ENCODE measurements at places on chromosomes 5 and 9.

DNA sequence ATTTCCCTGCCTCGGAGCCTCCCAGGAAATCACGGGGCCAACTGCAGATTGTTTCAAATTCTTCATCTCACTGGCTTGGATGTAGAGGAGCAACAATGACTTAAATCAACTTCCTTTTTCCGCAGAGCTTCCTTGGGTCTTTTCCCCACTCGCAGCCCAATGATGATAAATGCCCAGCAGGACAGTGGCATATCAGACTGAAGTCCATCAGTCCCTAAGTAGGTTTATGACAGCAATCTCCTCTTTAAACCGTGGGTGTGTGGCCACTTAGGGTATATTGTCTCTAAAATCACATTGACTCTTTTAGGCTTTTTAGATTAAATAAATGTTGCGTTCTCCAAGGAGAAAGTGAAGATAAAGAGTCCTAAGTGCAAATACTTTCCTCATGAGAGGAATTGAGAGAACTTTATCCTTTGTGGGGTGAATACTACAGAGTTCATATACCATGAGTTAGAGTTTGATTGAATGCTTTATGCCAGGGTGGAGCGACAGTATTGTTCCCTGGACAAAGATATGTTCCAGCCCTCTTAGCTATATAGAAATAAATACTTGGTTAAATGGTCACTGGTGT lies 59.1 kb downstream of the IQGAP2 start:
- DNase-seq: no peak

- no peak for DNase-seq
Measured at GRCh38 chr5:4089087-4089486, 493.5 kb downstream of the IRX1 start.

GRCh38 chr5:143435210-143435657 lies 31.7 kb upstream of the NR3C1 start:
- DNase-seq: peak; percentile 64

- no peak for DNase-seq
Measured at GRCh38 chr5:93589152-93589828, 6.3 kb downstream of the NR2F1 start.

DNA sequence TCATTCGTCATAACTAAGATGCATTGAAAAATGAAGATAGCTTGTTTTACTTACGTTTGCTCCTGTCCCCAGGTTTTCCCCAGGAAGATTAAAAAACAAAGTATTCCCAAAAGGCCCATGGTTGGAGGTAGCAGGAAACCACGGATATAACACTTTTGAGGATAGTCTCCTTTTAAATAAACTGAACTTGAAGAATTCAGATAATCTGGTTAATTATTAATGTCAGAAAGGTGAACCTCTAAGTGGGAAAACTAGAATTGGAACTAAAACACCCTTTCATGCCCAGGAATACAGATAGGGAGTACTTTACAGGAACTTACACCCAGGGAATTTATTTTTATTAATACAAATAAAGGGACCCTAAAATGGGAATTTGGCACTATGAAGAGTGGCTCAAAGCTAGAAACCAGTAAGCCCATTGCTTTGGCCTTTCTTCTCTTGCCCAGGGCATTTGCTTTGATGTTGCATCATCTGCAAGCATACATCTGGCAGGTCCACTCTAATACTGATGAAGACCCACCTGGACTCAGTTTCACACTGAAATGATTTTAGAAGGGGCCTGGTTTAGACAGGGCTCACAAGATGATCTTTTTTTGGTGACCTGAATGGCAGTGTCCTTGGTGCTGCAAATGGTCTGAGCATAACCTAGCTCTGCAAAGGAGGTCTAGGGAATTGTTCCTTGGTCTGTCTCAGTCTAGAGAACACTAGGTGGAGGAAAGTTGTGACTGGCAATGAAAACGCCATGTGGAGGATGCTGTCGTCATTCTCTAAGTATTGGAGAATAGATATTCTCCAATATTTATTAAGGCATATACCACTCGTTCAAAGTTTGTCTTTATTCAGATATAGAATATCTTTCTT lies at the start of gene C5:
Gene C5, minus strand, starts transcription at position 148 of the 861 bp plus-strand sequence. Its CDS starts 29 bp downstream, at position 119.
- no peak for DNase-seq

GRCh38 chr9:16139774-16140173 lies 586.9 kb downstream of the CCDC171 start:
- no peak for DNase-seq

Measured in CD4-positive, alpha-beta T cell treated with Interleukin-6 at 100 ng/mL for 8 hours (primary cell).